Amygdala (tissue), 56 donors: ENCODE measurements at places on chromosomes 5 and 9.

GRCh38 chr9:79006546-79006945 lies 565.2 kb upstream of the TLE4 start:
- no peak for DNase-seq

DNA sequence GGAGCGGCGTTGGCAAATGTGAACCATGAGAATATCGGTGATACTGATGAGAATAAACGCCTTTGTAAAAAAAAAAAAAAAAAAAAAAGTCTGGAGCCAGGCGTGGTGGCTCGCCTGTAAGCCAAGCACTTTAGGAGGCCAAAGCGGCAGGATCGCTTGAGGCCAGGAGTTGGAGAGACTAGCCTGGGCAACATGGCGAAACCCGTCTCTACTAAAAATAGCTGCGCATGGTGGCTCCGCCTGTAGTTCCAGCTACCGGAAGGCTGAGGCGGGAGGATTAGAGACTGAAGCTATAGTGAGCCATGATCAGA lies 425 bp upstream of the NFX1 start:
- no peak for DNase-seq

GRCh38 chr9:2234371-2234893 lies 219.3 kb downstream of the SMARCA2 start:
- no peak for DNase-seq

- no peak for DNase-seq
Measured at GRCh38 chr5:96173366-96173765, 211.7 kb upstream of the ELL2 start.

GRCh38 chr9:26801772-26802171 lies 90.8 kb downstream of the CAAP1 start:
- DNase-seq, result no peak

GRCh38 chr5:71014176-71014575 lies 11.0 kb downstream of the NAIP start:
- no peak for DNase-seq

- DNase-seq, result no peak
Measured at GRCh38 chr5:41127967-41128690, 57.0 kb upstream of the MROH2B start.

DNA sequence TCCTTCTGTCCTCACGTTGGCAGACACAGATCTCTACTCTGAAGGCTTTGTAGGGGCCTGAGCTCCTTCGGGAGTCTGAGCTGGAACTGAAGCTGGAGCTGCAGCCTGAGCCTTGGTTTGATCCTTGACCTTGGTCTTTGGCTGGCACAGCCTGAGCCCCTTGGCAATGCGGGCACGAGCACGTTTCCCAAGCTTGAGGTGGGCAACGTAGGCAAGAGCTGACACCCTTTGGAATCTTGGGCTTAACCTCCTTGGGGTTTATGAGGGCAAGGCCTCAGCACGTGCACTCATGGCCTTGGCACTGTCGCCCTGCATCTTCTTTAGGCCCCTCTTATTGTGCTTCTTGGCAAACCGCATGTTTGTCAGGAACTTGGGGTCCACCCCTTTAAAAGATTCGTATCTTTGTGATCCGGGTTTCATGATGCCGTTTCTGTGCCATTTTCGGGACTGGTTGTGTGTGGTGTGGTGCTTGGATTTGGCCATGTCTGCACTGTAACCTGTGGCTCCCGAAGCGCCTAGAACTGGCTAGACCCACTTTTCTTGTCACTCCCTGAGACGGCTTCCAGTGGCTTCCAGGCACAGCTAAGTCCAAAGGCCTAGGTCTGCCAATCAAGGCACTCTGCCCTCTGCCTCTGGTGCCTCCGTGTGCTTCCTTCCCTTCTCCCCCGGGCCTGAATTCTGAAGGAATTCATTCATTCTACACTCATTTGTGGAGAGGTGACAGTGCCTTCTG lies 1.4 kb downstream of the SUSD1 start:
- no peak for DNase-seq

DNA sequence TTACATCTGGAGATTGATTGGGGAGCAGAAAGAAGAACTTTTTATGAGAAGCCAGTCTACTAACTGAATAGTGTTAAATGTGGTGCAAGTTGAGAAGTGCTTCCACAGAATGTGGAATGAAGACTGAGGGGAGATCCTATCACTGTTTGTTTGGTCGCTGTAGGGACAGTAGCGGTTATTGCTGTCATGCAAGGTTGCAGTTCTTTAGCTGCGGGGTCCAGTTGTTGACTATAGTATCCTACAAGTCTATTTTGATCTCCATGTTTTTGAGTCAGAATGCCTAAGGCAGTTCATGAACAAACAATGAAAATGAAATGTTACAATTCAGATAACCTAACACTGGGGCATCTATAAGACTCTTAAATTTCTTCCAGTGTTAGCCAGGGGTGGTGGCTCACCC lies 45.3 kb upstream of the PDZD2 start:
- no peak for DNase-seq

DNA sequence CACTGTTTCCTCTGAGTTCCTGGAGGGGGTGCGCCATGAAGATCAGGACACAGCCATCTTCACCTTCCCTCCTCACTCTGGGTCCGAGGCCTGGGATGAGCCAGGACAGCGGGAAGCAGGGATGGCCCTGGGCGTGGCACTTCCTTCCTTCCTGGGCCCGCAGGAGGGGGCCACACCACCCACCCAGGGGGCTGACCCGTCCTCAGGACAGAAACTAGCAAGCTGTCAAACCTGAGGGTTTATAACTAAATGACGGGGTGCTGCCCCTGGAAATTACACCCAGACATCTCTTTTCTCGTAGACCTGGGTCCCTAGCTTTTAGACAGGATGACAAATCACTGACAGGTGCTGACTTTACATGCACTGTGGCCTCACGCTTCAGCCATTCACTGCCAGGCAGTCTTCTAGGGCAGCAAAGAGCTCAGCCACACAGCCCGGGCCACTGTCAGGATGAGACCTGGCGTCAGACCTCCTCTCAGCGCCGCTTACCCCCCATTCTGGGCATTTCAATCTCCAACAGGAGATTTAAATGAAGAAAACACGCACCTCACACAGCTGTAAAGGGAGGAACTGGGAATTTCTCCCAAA lies 8.1 kb downstream of the FCN2 start:
- DNase-seq, result no peak

DNA sequence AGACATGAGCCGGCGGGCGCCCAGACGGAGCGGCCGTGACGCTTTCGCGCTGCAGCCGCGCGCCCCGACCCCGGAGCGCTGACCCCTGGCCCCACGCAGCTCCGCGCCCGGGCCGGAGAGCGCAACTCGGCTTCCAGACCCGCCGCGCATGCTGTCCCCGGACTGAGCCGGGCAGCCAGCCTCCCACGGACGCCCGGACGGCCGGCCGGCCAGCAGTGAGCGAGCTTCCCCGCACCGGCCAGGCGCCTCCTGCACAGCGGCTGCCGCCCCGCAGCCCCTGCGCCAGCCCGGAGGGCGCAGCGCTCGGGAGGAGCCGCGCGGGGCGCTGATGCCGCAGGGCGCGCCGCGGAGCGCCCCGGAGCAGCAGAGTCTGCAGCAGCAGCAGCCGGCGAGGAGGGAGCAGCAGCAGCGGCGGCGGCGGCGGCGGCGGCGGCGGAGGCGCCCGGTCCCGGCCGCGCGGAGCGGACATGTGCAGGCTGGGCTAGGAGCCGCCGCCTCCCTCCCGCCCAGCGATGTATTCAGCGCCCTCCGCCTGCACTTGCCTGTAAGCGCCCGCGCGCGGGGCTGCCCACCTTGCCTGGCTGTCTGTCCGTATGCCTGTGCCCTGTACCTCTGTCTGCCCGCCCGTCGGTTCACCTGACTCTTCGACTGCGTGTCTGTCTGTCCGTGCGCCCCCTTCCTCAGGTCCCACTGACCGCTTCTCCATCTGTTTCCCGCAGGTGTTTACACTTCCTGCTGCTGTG lies 412 bp downstream of the FGF18 start:
- no peak for DNase-seq

GRCh38 chr5:124079062-124079461 lies 567.1 kb downstream of the CSNK1G3 start:
- no peak for DNase-seq

GRCh38 chr9:118129541-118129940 lies 425.3 kb downstream of the TLR4 start:
- DNase-seq, result no peak

- no peak for DNase-seq
Measured at GRCh38 chr5:122053181-122054109, 24.6 kb downstream of the LOX start.

GRCh38 chr9:95927271-95928004 lies 51.9 kb downstream of the ERCC6L2 start:
- no peak for DNase-seq

DNA sequence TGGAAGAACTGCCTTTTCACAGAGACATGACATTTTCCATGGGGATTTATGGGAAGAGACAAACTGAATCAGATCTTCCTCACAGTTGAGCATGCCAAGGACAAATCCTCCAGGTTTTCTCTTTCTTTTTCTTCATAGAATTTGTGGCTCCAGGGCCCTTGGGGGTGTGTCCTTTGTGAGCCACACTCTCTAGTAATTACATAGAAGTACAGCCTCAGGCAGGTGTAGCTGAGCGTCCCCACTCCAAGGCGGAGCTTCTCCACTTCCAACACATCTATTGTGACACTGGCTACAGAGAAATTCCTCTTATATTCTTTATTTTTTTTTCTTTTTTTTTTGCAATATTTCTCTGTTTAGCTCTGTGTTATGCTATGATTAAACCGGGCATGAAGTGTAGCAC lies 420.5 kb upstream of the CD180 start:
- DNase-seq, result no peak

DNA sequence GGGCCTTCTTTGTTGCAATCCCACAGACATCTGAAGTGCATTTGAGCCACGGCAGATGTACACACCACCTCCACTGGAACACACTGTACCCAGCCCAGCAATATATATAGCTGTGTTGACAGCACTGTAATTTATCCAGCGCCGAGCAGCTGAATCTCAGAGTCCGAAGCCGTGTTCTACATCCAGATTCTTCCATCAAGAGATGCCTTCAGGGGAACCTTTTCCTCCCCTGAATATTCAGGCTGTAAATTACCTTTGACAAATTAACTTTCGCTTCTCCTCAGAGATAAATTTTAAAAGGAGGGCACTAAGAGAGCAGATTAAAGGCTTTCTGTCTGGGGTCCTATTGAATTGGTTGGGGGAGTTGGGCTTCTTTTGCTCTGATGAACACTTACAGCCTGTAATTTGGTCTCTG lies 76.4 kb downstream of the ROR2 start:
- DNase-seq, result no peak

GRCh38 chr9:27618066-27618465 lies 44.8 kb upstream of the C9orf72 start:
- DNase-seq, result no peak

DNA sequence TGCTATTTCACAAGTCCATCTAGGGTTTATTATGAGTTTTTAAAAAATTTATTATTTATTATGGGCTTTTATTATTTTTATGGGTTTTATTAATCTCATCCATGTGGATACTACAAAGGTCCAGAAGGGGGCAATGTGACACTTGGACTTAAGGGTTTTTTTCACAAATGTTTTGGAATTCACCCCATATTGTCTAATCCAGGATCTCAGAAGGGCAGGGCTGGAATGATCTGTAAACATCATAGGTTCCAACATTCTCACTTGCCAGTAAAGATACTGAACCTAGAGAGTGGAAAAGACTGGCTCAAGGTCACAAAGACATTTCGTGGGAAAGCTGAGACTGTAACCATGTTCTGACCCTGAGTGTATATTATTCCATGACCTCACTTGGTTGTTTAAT lies 35.6 kb downstream of the NIM1K start:
- no peak for DNase-seq

DNA sequence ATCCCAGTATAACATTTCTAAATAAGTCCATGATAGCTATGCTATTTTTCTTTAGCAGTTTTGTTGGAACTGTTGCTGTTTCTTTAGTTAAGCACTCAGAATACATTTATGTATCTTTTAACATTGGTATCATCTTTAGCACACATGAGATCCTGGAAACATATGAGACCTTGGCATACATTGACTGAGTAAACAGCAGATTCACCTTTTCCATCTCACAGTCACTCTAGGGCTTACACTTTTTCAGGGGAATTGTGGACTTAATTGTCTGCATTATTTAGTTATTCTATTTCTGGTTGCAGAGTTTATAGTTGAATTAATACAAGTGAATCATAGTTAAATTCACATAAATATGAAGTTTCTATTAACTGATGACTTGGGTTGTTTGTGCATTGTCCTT lies 70.1 kb downstream of the COMMD10 start:
- no peak for DNase-seq

GRCh38 chr5:171956314-171956713 lies 50.1 kb downstream of the FBXW11 start:
- DNase-seq, result no peak

DNA sequence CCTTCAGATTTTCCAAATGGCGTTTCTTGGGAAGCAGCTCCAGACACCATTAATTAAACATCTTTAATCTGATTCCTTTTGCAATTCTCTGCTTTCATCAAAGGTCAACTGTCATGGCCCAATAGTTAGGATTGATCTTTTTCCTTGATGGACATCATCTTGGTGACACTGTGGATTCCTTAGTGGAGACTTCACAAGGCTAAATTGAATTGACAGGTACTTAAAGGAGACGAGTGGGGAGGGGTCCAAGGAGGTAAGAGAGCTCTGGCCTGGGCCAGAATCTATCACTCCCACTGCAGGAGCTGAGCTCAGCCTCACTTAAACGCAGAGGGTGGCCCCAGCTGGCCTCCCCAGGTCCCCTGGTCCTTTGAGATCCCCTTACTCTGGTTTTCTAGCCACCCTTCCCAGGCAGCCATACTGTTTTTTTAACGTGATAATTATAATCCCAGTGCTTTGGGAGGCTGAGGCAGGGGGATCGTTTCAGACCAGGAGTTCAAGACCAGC lies 9.9 kb upstream of the HMCN2 start:
- DNase-seq, result no peak

DNA sequence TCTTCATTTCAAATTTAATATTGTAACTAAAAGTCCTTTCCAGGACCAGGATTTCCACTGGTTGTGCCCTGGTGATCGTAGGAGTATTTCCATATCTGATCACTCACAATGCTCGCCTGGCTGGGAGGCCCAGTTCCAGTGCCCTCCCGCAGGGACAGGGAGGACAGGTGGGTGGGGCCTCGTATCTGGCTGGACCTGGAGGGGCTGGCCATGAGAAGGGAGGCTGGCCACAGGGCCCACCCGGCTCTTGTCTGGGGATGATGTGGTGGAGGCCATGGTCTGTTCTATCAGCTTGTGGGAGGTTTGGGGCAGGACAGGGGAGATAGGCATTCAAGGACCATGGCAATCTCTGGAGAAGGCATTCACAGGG lies 286.4 kb downstream of the GADD45G start:
- DNase-seq, result no peak

GRCh38 chr9:131628459-131629225 lies 83.3 kb downstream of the PRRT1B start:
- no peak for DNase-seq
